ENCODE measurements at places on chromosomes 5 and 9.
A peak's percentile ranks its signal among the peaks of the same experiment; 100 is the strongest.

DNA sequence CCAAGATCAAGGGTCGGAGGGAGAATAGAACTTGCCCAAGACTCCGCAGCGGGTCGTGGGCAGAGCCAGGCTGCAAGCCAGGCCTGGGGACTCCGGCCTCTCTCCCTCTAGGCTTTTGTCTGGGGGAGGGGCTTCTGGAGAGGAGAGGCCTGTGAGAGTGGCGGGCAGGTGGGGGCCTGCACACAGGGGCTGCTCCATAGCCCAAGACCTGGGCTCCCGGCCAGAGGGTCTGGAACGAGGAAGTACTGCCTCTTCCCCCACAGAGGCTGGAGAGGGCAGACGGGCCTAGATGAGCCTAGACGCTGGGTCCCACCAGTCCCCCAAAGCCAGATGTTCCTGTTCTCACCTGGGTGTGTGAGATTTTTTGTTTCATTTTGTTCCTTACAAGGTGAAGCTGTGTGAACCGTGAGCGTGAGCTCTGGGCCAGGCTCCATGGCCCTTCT lies 5.2 kb upstream of the ST6GALNAC6 start:
- DNase-seq = no peak

DNA sequence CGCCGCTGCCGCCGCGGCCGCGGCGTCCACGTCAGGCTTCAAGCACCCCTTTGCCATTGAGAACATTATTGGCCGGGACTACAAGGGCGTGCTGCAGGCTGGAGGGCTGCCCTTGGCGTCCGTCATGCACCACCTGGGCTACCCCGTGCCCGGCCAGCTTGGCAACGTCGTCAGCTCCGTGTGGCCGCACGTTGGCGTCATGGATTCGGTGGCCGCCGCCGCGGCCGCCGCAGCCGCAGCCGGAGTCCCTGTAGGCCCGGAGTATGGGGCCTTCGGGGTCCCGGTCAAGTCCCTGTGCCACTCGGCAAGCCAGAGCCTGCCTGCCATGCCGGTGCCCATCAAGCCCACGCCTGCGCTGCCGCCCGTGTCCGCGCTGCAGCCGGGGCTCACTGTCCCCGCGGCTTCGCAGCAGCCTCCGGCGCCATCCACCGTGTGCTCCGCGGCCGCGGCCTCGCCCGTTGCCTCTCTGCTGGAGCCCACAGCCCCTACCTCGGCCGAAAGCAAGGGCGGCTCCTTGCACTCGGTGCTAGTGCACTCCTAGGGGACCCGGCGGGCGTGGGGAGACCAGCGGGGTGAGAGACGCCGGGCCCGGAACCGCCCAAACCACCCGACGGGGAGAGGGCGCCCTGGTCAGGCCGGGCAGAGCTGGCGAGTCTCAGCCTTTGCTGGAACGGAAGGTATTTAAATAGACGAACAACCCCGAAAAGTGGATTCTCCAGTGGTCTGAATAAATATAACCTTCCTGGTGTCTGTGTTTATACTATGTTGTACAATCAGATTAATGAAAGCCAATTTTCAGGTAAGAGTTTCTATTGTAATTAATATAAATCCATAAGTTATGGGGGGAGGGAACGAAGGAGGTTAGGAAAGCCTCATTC lies 1.2 kb downstream of the FOXB2 start:
- no peak for DNase-seq

DNA sequence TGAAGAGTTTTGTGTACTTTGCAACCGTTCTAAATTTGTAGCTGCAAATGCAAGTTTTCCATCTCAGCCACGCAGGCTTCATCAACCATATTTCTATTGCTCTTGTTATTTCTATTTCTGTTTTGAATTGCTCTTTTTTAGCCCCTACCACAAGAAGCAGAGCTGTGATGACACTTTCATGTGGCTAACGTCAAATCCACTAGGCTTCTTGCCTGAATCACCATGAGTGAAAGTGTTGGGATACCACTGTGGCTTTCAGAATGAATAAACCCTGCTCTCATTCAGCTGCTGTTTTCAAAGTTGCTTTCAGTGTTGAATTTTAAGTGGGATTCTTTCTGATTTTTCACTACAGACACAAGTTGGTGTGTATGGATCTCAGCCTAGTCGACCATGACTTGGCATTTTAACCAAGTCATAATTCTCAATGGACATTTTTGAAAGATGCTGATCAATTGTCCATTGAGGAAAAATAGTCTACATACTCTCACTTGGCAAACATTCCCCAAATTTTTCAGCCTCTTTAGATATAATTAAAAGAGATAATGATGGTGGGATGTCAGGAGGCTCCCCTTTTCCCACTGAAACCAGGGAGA lies 41.0 kb upstream of the MTAP start:
- DNase-seq = no peak

DNA sequence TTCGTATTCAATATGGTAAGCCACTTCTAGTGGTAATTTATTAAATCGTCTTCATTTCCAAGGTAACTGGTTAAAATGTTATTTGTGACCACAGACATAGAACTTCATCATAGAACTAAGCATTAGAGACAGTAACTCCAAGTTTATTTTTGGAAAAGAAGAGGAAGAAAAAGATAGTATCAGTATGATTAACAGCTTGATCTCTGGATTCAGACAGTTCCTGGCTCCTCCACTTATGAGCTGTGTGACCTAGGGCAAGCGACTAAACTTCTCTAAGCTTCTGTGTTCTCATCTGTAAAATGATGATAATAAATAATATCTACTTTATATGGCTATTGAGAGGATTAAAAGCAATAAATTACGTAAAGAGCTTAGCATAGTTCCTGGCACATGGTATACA lies 29.8 kb upstream of the TNPO1 start:
- no peak for DNase-seq

- DNase-seq = no peak
Observed at GRCh38 chr5:81552852-81553566, 159.1 kb upstream of the ACOT12 start.

- DNase-seq = no peak
Observed at GRCh38 chr9:120924698-120925534, 1.7 kb downstream of the TRAF1 start.

DNA sequence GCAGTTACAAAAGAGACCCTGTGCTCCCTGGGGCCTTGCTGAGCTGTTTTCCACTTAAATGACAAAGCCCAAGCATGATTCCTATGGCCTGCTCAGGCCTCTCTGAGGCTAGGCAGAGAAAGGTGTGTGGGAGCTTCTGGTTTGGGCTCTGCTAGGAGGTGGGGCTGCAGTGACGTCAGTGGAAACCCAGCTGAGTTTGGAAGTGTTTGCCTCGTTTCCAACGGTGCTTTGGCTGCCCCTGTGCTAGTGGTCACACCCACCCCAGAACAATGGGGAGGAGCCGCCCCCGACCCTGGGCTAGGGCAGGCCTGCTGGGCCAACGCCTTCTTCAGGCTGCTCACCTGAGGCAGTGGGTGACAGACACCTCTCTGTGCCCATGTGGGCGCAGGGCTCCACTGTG lies 10.4 kb downstream of the ANGPTL2 start:
- DNase-seq = no peak

DNA sequence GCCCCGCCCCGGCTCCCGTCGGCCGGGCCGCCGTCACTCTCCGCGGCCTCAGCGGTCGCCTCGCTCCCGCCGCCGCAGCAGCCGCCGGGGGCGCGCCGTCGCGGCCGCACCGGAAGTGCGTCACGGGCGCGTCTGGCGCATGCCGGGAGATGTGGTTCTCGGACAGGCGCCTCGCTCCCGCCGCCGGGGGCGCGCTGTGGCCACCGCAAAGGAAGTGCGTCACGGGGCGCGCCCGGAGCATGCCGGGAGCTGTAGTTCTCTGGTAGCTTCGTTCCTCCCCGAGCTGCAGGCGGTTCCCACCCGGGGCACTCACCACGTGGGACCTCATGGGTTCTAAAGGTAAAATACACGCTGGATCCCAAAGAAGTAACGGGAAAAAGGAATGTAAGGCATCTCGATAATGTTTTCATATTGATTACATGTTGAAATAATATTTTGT lies at the start of gene UBAC1:
TSS of gene UBAC1 (minus strand) at position 97 of the 439 bp plus-strand sequence. CDS start 211 bp downstream, outside the sequence.
- peak; percentile 88 for DNase-seq

DNA sequence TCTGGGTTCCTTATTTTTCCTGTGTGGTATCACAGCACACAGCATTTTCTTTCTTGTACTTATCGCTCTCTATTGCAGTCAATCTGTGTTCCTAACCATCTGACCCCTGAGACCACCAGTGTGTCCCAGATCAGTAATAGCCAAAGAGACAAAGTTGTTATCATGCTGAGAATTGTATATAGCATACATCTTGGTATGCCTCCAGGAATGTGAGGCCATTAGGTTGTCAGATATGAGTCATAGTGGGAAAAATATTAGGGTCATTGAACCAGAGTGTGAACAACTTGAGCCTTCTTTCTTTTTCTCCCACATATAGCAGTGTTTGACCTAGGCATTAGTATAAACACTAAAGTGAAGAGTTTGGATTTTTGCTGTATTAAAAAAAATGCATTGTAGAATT lies 106.3 kb downstream of the NDUFAF2 start:
- DNase-seq = no peak
